Hematopoietic multipotent progenitor cell treated with erythropoietin and hydrocortisone succinate and interleukin-3 and kit ligand, for 6 days (in vitro differentiated cells): ENCODE measurements at places on chromosomes 5 and 9.

DNA sequence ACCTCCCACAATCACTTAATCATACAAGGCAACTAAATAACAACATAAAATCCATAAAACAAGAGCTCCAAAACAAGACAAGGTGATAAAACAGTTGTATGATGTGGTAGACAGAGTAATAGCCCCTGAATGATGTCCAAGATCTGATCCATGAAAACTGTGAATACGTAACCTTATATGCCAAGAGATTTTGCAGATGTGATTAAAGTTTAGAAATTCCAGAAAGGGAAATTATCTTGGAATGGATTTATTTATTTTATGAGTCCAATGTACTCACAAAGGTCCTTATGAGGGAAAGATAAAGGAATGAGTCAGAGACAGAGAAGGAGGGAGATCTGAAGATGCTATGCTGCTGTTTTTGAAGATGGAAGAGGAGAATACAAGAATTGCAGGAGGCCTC, 1775.7 kb upstream of the C9orf72 start:
- no peak for DNase-seq

- no peak for DNase-seq
These were observed 50.9 kb downstream of the CERT1 start for GRCh38 chr5:75460532-75460931.

DNA sequence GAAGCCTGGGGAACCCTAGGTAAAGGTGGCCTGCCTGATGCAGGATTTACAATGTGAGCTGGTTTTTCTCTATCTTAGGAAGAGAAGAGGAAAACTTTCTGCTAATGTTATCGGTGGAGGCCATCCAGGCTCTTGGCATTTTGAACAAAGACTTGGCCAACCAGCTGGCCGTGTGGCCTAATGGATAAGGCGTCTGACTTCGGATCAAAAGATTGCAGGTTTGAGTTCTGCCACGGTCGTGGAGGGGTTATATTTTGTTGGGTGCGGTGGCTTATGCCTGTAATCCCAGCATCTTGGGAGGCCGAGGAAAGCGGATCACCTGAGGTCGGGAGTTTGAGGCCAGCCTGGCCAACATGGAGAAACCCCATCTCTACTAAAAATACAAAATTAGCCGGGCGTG, 9.6 kb downstream of the C9orf152 start:
- DNase-seq, result no peak

GRCh38 chr9:128819716-128820664, 1.7 kb downstream of the ENDOG start:
- peak; percentile 51 for DNase-seq

DNA sequence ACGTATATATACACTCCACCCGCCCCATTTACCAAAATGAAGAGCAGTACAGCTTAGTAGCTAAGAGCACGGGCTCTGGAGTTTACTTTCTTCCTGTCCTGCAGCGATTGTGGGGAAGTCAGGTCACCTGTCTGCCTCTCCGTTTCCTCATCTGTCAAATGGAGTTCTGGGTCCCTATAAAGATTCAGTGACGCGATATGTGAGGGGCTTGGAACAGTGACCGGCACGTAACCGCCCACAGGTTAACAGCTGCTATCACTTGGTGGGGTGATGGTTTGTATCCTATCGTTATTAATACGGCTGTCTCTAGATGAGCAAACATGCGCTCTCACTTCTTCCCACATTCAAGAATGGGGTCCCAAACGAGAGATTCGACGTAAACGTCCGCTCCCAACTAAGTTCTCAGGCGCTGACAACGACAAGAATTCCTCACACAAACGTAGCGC, 426 bp downstream of the FAM114A2 start:
- peak; percentile 77 for DNase-seq

DNA sequence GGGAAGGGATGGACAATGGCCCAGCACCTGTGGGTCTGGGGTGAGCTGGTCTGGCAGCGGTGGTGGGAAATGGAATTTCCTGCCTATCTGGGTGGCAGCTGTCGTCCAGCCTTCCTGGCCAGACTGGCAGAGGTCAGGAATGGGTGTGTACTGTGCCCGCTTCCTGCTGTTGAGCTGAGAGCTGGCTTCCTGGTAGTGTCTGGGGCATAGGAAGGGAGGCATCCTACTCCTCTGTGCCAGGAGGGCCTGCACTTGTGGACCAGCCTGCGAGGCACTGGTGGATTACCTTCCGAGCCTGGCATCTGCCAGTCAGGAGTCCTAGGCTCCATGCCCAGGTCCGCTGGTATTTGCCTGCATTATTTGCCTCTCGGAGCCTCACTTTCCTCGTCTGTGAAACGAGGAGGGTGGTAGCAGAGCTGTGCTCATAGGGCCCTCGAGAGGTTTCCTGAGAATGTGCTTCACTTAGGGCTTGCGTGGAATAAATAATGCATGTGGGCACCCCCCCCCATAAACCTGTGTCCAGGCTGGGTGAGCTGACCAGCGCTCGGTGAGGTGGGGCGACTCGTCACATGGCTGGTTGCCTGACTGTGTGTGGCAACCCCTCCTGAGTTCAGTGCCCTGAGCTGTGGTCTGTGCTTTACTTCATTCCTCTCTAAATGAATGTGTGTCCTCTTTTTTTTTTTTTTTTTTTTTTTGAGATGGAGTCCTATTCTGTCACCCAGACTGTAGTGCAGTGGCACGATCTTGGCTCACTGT, 47.7 kb downstream of the HMCN2 start:
- no peak for DNase-seq

DNA sequence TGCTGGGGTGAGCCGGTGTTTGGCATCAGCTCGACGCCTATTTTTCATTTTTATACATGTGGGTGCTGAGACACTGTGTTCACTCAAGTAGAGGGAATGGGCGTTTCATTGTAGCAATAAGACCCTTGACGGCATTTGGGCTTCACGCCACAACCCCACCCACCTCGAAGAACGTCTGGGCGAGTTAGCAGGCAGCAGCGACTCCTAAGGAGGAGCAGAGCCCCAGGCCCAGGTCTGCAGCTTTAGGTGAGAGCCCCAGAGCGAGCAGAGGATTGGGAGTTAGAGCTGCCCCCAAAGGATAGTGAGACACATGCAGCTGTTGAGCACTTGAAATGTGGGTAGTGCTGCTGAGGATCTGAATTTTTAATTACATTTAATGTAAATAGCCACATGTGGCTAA, 1.6 kb upstream of the ZFP62 start:
- no peak for DNase-seq
